ENCODE measurements at places on chromosomes 7 and 10.

DNA sequence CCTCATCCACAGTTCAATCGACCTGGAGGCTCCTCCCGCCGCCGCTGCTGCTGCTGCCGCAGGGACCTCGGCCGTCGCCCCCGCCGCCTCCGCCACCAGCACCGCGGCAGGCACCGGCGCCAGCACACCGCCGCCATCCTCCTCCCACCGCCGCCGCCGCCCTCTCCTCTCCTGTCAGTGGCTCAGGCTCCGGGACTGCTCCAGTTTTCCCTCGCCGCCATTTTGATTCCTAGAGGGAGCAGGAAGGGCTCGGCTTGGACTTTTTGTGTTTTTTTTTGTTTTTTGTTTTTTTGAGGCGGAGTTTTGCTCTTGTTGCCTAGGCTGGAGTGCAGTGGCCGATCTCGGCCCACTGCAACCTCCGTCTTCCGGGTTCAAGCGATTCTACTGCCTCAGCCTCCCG, 3.0 kb upstream of the MCM10 start:
- DNase-seq: no peak

GRCh38 chr7:24668927-24669635, 88.2 kb downstream of the GSDME start:
- no peak for DNase-seq

DNA sequence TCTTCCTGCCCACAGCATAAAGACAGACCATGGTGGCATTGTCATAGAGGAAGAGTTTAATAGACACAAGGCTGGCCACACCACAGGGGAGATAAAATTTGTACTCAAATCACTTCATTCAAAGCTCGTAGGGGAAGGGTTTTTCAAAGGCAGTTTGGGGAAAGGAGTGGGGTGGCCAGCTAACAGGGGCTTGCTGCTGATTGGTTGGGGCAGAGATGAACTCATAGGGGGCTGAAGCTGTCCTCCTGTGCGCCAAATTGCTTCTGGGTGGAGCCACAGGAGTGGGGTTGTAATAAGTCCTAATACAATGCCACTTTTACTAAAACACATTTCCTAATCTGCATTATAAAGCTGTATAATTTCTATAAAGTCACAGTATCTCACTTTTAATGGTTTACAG, 22.5 kb downstream of the PDZD8 start:
- DNase-seq: no peak

GRCh38 chr10:114026189-114027040, 17.3 kb upstream of the ADRB1 start:
- DNase-seq: no peak

All from RPMI8226 (cell line).